ENCODE measurements at places on chromosomes 1 and 21.
A peak's percentile ranks its signal among the peaks of the same experiment; 100 is the strongest.

DNA sequence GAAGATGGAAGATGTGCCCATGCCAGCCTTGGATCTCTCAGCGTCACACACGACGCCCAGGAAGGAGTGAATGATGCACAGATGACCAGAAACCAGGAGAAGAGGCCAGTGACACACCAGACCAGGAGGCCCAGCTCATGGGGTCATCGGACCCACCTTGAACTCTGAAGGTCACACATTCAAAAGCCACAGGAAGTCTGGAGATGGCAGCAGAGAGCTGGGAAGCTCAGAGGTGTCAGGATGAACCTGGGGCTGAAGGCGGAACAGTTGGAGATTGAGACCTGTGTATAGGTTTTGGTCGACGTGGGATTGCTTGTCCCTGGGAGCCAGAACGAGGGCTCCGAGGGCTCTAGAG, 43.6 kb downstream of the SLC19A1 start:
- no peak for DNase-seq

DNA sequence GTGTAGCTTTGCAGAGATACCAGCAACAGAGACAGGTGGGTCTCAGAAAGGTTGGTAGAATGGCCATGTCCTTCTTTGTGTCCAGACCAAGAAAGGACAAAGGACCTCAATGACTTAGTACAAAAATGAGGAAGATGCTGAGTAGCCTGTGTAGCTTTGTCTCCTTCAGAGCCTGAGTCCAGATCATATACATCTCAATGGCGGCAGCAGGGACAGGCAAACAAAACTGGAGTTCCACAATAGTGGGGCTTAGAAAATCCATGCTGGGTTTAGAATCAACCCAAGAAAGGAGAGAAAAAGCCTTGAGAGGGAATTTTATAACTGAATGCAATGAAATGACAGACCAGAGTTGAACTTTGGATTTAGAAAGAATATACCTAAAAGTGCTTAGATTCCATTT, 339.0 kb downstream of the BRINP3 start:
- DNase-seq = no peak

GRCh38 chr1:173195596-173196088, 11.5 kb downstream of the TNFSF4 start:
- peak; percentile 14 for DNase-seq

DNA sequence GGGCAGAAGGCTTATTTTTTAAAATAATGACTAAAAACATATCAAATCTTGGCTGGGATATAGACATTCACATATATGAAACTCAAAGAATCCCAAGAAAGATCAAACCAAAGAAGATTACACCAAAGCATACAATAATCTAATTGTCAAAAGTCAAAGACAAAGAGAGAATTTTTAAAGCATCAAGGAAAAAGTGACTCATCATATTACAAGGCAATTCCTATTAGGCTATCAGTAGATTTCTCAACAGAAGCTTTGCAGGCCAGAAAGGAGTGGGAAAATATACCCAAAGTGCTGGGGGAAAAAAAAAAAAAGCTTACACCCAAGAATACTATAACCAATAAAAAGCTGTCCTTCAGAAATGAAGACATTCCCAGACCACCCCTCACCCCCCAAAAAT, 375.6 kb downstream of the BRINP2 start:
- no peak for DNase-seq

DNA sequence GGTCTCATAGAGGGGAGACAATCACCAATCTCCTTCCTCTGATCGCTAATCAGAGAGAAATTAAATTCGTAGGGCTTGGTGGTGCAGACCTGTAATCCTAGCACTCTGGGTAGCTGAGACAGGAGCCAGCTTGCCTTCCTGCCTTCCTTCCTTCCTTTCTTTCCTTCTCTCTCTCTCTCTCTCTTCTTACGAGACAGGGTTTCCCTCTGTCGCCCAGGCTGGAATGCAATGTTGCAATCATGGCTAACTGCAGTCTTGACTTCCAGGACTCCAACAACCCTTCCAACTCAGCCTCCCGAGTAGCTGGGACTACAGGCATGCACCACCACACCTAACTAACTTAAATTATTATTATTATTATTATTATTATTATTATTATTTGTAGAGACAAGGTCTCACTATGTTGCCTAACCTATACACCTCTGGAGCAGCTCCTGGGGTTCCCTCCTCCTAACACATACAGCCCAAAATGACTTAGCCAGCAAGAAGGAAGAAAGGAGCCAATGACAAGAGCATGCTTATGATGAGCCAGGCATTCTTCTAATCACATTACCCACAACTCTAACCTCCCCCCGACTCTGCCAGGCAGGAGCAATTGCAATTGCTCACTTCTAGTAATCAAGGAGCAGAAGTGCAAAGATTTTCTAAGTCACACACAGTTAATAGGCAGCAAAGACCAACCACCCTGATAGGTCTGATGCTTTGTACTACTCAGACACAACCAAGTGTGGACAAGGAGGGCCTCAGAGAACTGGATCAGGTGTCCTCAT, 105.4 kb upstream of the F3 start:
- no peak for DNase-seq

- no peak for DNase-seq
These were observed 209.5 kb upstream of the C1orf174 start for GRCh38 chr1:4109628-4109940.

DNA sequence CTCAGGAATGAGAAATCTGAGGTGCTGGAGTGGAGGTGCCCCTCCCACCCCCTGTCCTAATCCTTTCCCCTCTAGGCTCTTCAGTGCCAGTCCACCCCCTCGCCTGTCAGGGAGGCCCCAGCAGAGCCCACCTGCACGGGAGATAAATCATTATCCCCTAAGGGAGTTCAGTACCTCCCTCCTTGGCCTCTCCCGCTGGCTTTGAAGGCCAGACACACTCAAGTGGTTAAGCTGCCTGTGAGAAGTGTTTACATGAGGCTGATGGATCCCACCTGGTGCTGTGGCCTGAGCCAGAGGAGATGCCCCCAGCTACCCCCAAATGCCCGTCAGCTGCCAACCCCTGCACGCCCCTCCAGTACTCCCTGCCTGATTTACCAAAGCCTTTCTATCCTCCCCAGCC, 3.7 kb downstream of the RSPO1 start:
- DNase-seq = no peak

- no peak for DNase-seq
These were observed 93.0 kb downstream of the SIM2 start for GRCh38 chr21:36791695-36792470.

GRCh38 chr1:192830595-192831246, 21.9 kb downstream of the RGS2 start:
- no peak for DNase-seq

DNA sequence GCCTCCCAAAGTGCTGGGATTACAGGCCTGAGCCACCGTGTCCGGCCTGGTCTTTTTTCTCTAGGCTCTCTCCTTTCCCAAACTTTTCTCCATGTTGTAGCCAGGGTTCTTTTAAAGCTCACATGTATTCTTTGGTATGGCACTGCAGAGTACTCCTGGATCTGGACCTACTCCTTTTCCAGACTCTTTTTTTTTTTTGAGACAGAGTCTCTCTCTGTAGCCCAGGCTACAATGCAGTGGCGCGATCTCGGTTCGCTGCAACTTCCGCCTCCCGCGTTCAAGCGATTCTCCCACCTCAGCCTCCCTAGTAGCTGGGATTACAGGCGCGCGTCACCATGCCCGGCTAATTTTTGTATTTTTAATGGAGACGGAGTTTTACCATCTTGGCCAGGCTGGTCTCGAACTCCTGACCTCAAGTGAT, 602 bp upstream of the MED18 start:
- DNase-seq = no peak

DNA sequence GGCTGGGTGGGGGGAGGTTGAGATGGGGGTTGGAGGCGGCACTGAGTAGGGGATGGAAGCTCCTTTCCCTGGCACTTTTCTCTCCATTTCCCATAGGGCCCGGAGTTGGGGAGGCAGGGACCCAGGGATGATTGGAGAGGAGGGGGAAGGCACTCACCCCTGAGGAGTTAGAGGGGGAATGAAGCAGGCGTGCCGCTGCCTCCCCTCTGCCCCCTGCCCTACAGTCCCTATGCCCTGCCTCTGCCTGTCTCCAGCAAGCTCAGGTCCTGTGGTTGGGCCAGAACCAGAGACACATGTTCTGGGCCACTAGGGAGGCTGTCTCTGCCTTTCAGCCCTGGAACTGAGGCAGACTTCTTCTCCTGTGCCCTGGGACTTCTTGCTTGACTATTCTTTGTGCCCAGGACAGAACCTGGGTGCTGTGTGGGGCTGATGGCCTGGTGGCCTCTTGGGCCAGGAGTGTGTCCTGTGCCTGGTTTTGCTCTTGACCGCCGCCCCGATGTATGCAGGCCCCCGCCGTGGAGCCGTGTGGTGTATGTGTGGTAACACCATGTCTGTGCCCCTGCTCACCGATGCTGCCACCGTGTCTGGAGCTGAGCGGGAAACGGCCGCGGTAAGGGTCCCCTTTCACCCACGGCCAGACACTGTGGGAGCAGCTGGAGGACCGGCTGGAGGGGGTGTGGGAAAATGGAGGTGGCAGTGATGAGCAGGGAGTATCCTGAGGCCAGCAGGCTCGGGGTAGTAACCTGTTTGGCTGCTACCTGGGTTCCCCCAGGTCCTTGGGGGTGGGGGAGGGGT, 1.4 kb downstream of the LYPLA2 start:
- DNase-seq = no peak

DNA sequence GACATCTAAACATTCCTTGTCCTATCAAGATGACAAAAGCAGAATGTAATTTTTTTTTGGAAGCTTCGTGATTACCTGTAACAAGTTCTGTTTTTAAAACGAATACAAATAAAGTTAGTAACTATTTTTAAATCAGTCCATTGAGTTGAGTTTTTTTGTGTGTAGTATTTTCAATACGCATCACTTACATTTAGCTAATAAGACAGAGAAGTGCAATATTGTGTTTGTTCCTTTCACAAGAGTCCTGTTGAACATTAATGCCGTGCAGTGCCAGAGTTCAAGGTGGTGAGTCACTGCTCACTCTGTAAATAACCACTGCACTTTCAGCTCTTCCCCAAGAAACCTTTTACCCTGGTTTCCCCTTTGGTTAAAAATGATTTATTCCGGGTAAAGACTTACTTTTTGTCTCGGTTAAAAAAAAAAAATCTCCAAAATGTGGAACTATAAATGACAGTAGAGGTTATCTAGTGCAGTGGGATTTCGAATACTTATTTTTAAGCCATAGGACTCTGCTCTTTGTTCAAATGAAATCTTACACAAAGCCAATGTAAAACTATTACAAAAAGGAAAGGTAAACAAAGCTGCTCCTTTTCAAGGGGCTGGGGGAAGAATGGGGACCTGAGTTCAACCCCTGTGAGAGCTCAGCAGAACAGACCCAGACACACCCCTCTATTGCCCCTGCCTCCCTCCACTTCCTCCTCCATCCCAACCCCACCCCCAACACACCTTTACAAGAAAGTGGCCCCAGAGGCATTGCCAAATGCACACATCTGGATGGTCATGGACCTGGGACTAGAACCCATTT, 14.8 kb upstream of the NCMAP start:
- no peak for DNase-seq

GRCh38 chr1:206495493-206496046, 11.8 kb upstream of the RASSF5 start:
- no peak for DNase-seq

- no peak for DNase-seq
These were observed 21.7 kb upstream of the ZBTB21 start for GRCh38 chr21:42031816-42032215.

- no peak for DNase-seq
These were observed 37.9 kb downstream of the PABPC4 start for GRCh38 chr1:39538531-39539251.

GRCh38 chr1:1778663-1779319, 521 bp upstream of the NADK start:
- peak; percentile 66 for DNase-seq

GRCh38 chr1:182257369-182258063, 134.1 kb downstream of the GLUL start:
- no peak for DNase-seq

GRCh38 chr1:46017876-46018503, 114.4 kb downstream of the PIK3R3 start:
- DNase-seq = no peak

DNA sequence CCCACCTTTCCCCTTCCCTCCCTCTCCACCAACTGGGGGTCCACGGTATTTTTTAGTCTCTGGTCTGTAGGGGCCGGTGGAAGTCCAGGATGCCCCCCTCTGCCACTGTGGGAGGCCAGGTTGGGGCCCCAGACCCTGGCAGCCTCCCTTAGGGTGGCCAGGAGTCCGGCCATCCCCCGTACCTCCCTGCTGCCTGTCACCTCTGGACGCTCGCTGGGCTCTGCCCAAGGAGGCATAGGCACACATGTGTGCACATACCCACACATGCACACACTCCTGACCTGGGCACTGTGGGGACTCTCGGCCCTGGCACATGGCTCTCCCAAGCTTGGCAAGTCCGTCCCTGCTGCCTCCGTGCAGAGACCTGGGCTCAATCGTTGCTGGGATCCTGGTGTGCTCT, 53.0 kb downstream of the DISP3 start:
- DNase-seq = no peak

GRCh38 chr1:64960731-64961130, 5.6 kb downstream of the JAK1 start:
- DNase-seq = no peak

GRCh38 chr1:61474269-61474817, 250.6 kb downstream of the TM2D1 start:
- DNase-seq = no peak

GRCh38 chr1:23591460-23592208, 32.3 kb upstream of the ID3 start:
- DNase-seq = peak; percentile 52

DNA sequence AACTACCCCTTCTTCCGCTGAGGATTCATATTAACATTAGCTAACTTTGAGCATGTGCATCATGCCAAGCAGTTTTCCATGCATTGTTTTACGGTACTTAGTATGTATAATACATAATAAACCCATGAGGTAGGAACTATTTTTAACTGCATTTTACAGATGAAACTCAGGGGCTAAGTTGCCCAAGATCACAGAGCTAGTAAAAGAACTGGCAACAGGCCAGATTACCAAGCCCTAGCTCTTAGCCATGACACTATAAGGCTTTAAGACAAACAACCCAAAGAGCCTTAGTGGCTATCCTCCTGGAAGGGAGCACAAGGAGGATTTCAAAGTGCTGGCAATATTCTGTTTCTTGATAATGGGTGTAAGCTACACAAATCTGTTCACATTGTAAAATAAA, 6.1 kb downstream of the AK2 start:
- DNase-seq = no peak

DNA sequence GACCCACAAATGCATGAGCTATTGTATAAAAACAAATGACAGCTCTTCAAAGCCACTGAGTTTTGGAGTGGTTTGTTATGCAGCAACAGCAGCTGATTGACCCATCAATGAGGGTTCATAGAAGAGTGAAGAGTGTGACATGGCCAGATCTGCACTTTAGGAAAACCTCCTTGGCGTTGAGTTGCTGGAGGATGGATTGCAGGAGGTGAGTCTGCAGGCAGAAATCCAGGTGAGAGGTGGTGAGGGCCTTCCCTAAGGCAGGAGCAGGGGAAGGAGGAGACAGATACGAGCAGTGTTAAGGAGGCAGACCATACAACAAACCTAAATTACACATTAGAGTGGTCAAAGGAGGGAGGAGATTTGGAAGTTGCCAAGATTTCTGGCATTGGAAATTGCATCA, 169.3 kb upstream of the CSF3R start:
- DNase-seq = no peak

- no peak for DNase-seq
These were observed 204.9 kb downstream of the TBX15 start for GRCh38 chr1:118783095-118783758.

- no peak for DNase-seq
These were observed 22.4 kb upstream of the COL6A1 start for GRCh38 chr21:45959182-45959581.

Measured in stimulated activated CD4-positive, alpha-beta T cell treated with anti-CD3 and anti-CD28 coated beads, TNF-alpha, amount 100 ng/mL, for 48 hours (primary cell).